ENCODE measurements at places on chromosomes 3 and 15. TPM values are rescaled to one million over a fixed set of nuclear protein-coding genes. Genes with fewer than 3 reads are reported as not detected.

DNA sequence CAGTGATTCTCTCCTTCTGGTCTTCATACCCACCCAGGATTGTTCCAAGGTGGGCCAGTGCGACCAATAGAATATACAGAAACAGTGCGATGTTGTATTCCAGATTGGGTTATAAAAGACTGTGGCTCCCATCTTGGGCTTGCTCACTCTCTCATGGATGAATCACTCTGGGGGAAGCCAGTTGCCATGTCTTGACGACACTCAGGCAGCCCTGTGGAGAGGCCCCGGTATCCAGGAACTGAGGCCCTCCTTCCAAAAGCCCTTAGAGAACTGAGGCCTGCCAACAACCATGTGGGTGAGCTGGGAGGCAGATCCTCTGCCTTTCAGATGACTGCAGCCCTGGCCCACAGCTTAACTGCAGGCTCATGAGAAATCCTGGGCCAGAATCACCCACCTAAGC is 57.2 kb downstream of the SH3GL3 start:
- no peaks in the 10 kb centered on the region for H3K27me3 ChIP-seq
- H3K4me3 ChIP-seq = no peak overlapping the region
- H3K36me3 ChIP-seq = no peaks in the 10 kb centered on the region

The TIPIN gene
- total RNA-seq = 42.4 TPM

The PIERCE2 gene
- total RNA-seq = not detected

The RPL14 gene
- total RNA-seq = 2,433 TPM
